ENCODE measurements at places on chromosomes 6 and 20.

DNA sequence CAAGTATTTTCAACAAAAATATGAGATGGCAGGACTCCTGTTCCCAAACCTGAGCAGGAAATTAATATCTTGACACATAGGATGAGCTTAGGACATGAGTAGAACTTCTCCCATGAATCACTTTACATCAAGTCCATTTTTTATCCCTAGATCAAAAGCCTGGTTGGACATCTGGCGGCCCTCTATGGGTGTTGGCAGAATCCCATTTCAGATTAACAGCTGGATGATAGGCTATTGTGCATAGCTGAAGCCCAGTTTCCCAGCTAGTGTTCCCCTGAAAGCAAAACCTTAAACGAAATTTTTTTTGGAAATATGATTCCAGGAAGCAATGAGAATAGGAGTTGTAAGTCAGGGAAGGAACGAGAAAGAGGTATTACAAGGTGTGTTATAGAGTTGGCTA is 449.4 kb upstream of the CHD6 start:
- no peaks in the 10 kb centered on the region for H3K4me1 ChIP-seq
- H3K27me3 ChIP-seq, result peaks cover 1% of the 10 kb centered on the region
- H3K27ac ChIP-seq, result no peak overlapping the region
- H3K4me3 ChIP-seq, result no peak overlapping the region

- no peak overlapping the region for H3K27ac ChIP-seq
- H3K4me1 ChIP-seq, result peaks cover 10% of the 10 kb centered on the region
- no peak overlapping the region for H3K4me3 ChIP-seq
- no peaks in the 10 kb centered on the region for H3K36me3 ChIP-seq
Measured at GRCh38 chr6:53672237-53672636, 6.7 kb upstream of the KLHL31 start.

DNA sequence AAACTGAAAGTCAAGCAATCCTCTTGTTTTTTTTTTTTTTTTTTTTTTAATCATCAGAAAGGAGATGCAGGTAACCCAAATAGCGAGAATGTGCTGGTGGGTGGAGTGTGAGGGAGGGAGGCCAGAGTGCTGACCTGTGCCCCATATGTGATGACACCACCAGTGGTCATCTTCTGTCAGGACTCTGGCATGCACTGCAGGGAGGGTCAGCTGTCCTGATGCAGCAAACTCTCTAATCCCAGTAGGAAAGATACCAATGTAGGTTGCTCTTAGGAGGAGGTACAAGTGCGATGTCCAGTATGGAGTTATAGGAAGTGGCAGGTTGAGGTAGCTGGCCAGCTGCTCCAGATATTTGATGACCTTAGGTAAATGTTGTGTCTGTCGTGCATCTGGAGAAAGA is 2.8 kb upstream of the CST4 start:
- no peaks in the 10 kb centered on the region for H3K36me3 ChIP-seq
- H3K27ac ChIP-seq, result peak overlapping the region; percentile 15
- no peak overlapping the region for H3K4me3 ChIP-seq
- peaks cover 2% of the 10 kb centered on the region for H3K27me3 ChIP-seq
- peak; percentile 12 for DNase-seq

DNA sequence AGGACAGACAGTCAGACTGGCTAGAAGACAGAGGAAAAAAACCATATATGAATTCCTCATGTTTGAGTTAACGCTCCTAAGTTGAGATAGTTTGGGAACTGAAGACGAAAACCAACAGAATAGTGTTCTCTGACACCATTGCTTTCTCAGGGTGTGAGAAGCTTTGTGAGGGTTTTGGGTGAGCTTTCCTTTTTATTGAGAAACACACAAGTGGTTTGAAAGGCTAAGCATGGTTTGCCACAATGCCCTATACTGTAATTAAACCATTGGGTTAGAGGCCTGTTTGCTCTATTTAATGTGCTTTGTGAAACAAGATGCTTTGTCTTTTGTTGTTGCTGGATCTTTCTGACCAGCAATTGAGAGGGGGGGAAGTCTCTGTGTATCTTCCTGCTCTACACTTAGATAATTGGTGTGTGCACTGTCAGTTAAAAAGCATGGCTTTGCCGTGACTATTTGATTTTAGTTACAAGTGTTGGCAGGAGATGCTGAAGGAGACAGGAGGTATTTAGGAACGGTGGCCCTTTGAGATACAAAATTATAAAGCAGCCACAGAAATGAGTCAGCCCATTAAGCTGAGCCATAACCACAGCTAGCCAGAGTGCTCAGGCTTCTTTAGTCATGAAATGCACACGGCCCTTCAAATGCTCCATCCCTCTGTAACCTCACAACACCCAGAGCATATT is 273.0 kb upstream of the PREP start:
- no peak overlapping the region for H3K27ac ChIP-seq
- no peak overlapping the region for H3K4me3 ChIP-seq
- peak; percentile 93 for DNase-seq
- no peaks in the 10 kb centered on the region for H3K36me3 ChIP-seq
- no peaks in the 10 kb centered on the region for H3K4me1 ChIP-seq

DNA sequence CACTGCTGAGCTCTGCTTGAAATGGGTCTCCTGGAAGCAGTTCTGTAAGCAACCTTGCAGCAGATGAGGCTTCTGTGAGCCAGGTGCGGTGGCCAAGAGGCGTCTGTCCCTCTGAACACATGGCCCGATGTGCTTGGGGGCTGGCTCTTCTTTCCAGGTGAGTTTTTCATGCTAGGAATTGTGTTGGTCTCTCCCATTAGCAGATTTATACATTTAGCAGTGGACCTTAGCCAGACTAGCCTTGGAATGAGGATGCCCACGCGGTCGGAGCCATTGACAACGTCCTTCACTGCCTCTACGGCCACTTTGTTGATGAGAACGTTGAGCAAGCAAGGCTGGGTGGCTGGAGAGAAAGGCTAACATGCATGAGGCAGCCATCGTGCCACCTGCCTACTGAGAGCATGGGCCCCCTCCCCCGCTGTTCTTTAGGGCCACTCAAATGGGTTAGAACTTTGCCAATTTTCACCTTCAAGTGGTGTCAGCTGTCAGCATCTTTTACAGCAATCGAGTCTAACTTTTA is 33.5 kb downstream of the ERMARD start:
- H3K36me3 ChIP-seq, result peaks cover 16% of the 10 kb centered on the region
- no peak overlapping the region for H3K27ac ChIP-seq
- H3K4me3 ChIP-seq, result no peak overlapping the region
- no peaks in the 10 kb centered on the region for H3K27me3 ChIP-seq
- peaks cover 5% of the 10 kb centered on the region for H3K4me1 ChIP-seq

DNA sequence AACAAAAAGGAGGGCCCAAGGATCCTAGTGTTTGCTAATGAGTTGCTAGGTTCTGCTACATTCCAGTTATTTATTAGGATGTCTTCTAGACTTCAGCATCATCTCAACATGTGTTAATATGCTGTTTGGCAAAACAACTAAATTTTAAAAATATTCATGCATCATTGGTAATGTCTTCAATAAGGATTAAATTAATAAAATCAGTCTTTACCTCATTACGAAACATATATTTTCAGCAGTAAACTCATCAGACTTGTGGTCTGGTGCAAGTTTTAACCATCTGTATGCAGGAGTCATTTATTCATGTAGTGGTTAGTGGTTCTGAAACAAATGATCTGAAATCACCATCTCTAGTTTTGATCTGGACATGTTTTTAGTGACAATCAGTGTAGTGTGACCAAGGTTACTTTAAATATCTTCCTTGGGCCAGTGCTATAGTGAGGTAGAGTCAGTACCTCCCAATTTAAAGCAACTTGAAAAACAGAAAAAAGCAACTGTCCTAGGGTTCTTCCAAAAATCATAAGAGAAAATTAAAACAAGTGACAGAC is 85.0 kb upstream of the KCNK16 start:
- H3K27me3 ChIP-seq, result no peaks in the 10 kb centered on the region

DNA sequence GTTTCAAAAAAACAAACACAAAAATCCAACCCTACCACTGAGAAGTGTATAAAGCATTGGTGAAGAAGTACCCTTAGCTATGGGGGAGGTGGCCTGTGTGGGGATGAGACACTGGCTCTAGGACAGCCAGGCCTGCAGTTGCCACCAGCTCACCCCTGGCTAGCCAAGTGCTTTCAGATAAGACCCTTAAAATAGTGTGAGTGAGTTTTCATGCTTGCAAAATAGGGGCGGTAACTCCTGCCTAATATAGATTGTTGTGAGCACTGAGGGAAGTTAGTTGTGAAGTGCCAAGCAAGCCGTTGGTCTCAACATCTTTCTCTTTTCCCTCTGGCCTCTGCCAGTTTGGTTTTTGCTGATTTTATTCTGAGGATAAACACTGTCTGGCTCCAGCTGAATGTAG is 11.3 kb downstream of the PPP1R3G start:
- no peak for DNase-seq
- no peak overlapping the region for H3K27ac ChIP-seq
- H3K36me3 ChIP-seq, result no peaks in the 10 kb centered on the region
- H3K4me1 ChIP-seq, result peaks cover 31% of the 10 kb centered on the region
- no peak overlapping the region for H3K4me3 ChIP-seq

DNA sequence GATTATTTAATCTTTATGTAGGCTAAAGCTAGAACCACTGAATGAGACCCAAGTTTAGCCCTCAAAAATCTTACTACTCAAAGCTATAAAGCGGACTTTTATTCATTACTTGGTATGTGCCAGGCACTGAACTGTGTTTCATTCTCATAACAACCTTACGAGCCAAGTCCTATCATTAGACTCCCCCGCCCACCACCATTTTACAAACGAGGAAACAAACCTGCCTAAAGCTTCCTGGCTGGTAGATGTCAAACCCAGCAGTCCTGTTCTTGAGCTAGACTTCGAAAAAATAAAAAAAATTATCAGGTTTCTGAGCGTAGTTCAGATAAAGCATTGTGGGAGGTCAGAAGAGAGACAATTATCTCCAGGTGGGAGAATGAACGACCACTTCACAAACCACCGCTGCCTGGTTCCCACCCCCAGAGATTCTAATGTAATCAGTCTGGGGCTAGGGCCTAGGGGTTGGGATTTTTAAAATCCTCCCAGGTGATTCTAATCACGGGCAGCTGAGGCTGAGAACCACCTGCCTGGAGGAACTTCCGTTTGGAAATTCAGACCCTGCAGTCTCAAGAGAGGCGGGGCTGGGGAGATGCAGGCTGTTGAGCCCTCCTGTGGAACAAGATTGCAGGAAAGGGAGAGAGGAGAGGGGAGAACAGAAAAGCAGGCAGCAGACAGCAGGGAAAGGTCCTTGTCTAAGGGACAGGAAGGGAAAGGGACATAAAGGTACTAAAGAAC is 8.6 kb downstream of the ADTRP start:
- H3K36me3 ChIP-seq, result peaks cover 7% of the 10 kb centered on the region
- peaks cover 9% of the 10 kb centered on the region for H3K27me3 ChIP-seq
- no peak for DNase-seq
- H3K4me1 ChIP-seq, result peaks cover 84% of the 10 kb centered on the region
- peak overlapping the region; percentile 97 for H3K27ac ChIP-seq

GRCh38 chr6:16205377-16206144 is 32.8 kb upstream of the GMPR start:
- peak overlapping the region; percentile 11 for H3K4me3 ChIP-seq
- DNase-seq, result peak; percentile 96
- peak overlapping the region; percentile 74 for H3K27ac ChIP-seq
- H3K4me1 ChIP-seq, result peaks cover 28% of the 10 kb centered on the region

- no peaks in the 10 kb centered on the region for H3K4me1 ChIP-seq
- H3K36me3 ChIP-seq, result no peaks in the 10 kb centered on the region
- no peak overlapping the region for H3K4me3 ChIP-seq
- H3K27me3 ChIP-seq, result peaks cover 4% of the 10 kb centered on the region
- H3K27ac ChIP-seq, result no peak overlapping the region
- DNase-seq, result no peak
Measured at GRCh38 chr20:22904905-22905304, 130.2 kb upstream of the SSTR4 start.

DNA sequence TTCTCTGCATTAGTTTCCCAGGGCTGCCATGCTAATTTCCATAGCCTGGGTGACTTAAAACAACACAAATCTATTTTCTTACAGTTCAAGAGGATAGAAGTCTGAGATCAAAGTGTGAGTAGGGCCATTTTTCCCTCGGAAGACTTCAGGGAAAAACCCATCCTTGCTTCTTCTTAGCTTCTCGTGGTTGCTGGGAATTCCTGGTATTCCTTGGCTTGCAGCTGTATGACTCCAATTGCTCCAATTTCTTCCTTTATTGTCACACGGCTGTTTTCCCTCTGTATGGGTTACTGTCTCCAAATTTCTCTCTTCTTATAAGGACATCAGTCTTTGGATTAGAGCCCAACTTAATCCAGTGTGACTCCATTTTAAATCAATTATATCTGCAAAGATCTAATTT is 128.4 kb upstream of the JAG1 start:
- H3K27ac ChIP-seq, result no peak overlapping the region
- no peaks in the 10 kb centered on the region for H3K36me3 ChIP-seq
- H3K4me3 ChIP-seq, result no peak overlapping the region
- H3K4me1 ChIP-seq, result no peaks in the 10 kb centered on the region
- peaks cover 1% of the 10 kb centered on the region for H3K27me3 ChIP-seq
- no peak for DNase-seq

DNA sequence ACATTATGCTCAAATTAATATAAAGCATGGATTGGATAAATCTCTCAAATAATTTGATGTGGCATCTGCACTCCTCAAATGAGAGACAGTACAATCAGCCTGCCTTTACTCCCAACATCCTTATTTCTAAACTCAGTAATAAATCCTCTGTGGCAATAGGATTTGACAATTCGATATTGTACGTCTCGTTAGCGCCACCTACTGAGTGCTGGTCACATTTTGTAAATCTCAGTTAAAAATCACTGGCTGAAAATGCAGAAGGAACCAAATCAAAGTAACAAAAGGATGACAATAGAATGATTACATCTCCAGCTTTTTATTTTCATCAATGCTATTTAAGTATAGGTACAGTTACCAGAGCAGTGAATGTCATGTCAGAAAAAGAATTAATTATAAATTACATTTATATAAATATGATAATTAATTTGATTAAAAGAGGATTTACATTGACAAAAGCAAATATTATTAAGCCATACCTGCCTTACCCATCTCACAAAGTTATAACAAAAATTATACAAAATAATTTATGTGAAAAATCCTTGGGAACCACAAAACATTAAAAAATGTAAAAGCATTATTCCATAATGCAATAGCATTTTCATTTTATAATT is 20.2 kb upstream of the GJE1 start:
- H3K27me3 ChIP-seq, result no peaks in the 10 kb centered on the region
- H3K27ac ChIP-seq, result no peak overlapping the region
- no peaks in the 10 kb centered on the region for H3K36me3 ChIP-seq
- H3K4me1 ChIP-seq, result no peaks in the 10 kb centered on the region

- no peaks in the 10 kb centered on the region for H3K27me3 ChIP-seq
- no peak for DNase-seq
- H3K4me1 ChIP-seq, result peaks cover 40% of the 10 kb centered on the region
- no peak overlapping the region for H3K27ac ChIP-seq
- peaks cover 5% of the 10 kb centered on the region for H3K36me3 ChIP-seq
Measured at GRCh38 chr20:59008715-59009336, 1.8 kb upstream of the CTSZ start.

DNA sequence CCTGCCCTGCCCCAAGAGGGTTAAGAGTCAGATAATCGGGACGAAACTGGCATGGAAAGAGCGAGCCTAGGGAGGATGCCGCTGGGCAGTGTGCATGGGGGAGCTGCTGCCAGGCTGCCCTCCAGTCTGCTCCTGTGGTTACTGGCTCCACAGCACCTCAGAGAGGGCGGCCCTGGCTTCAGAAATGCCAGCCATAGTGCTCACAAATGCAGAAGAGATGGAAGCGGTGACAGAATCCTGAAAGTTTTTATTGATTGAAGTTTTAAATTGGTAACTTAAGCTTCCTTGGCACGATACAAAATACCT is 57.9 kb downstream of the VAPB start:
- peak overlapping the region; percentile 16 for H3K27ac ChIP-seq
- H3K27me3 ChIP-seq, result peaks cover 1% of the 10 kb centered on the region
- peaks cover 18% of the 10 kb centered on the region for H3K36me3 ChIP-seq
- H3K4me3 ChIP-seq, result no peak overlapping the region

All from HFFc6 (cell line).